ENCODE measurements at places on chromosomes 5 and 9.
A peak's percentile ranks its signal among the peaks of the same experiment; 100 is the strongest.

DNA sequence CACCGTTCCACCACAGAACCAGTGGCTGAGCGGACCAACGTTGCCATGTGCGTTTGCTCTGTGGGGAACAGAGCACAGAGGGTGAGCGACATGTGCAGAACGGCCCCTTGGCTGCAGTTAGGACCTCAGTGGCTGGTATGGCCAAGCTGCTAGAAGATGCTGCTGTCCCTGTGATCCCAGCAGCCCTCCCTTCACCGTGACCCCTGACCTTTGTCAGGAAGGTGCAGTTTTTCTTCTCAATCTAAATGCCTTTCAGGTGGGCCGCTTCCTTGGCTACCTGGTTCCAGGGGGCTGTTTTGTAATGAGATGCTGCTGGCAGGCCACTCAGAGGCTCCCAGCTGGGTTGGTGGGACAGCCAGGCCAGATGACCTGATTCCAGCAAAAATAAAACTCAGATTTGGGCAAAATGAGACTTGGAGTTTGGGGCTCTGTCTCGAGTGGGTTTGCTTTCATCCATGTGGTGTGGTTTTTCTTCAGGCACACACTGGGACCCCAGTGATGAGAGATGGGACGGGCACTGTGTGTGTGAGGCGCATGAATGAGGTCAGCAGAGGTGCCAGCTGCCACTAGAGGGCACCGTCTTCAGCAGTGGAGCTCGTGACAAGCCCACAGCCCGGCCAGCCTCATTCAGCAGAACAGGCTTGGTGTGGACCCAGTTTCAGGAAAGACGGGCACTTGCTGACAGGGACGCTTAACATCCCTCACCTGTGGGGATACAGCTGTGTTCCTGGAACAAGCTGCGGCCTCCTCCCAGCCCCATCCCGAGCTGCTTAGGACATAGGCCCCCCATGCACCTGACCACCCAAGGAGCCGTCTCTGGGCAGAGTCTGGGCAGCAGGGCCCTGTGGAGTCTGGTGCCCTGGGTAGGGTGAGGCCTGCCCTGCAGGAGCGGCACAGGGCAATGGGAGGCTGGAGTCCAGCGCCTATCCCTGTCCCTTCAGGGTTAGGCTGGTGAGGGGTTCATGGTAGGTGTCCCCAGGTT is 4.1 kb downstream of the MRPS2 start:
- DNase-seq = peak; percentile 68

- DNase-seq = no peak
Observed at GRCh38 chr9:127503379-127503921, 52.1 kb downstream of the LRSAM1 start.

GRCh38 chr5:472076-472655 is 29.2 kb downstream of the EXOC3 start:
- DNase-seq = peak; percentile 21

DNA sequence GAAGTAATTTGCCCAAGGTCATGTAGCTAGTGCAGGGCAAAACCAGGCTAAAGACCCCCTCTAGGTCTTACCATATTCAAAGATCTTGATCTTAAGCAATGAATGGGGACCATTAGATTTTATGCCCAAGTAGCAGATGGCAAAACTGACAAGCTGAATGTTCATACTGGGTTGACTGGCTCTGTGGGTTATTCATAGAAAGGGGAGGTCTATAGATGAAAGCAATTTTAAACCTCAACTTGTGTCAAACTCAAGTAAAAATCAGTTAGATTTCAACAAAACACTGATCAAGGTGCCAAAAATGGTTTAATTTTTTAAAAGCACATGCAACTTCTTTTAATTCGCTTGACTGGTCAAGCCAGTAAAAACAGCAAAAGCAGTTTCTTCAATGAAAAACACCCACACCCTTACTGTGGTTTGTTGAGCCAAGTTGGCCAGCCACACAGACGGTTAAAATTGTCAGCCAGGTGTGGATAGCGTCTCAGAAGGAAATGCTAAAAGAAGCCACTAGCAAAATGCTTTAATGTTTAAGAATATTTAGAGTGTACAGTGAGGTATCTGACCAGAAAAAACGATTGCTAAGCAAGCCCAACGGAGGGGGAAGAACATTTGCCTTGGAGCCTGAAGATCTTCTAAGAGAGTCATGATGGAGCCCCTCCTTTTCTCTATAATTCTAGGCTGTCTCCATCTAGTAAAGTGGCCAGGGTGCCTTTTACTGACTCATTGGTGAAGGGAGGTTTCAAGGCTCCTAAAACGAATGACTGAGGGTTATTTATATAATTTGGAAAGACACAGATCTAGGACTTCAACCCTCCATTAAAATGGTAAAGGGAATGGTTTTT is 539.6 kb upstream of the CLINT1 start:
- DNase-seq = no peak

- DNase-seq = no peak
Observed at GRCh38 chr5:71533615-71534014, 53.5 kb upstream of the MCCC2 start.

GRCh38 chr5:156402387-156402921 is 75.5 kb downstream of the SGCD start:
- DNase-seq = peak; percentile 55

- no peak for DNase-seq
Observed at GRCh38 chr9:72636621-72637020, 115.2 kb downstream of the TMC1 start.

DNA sequence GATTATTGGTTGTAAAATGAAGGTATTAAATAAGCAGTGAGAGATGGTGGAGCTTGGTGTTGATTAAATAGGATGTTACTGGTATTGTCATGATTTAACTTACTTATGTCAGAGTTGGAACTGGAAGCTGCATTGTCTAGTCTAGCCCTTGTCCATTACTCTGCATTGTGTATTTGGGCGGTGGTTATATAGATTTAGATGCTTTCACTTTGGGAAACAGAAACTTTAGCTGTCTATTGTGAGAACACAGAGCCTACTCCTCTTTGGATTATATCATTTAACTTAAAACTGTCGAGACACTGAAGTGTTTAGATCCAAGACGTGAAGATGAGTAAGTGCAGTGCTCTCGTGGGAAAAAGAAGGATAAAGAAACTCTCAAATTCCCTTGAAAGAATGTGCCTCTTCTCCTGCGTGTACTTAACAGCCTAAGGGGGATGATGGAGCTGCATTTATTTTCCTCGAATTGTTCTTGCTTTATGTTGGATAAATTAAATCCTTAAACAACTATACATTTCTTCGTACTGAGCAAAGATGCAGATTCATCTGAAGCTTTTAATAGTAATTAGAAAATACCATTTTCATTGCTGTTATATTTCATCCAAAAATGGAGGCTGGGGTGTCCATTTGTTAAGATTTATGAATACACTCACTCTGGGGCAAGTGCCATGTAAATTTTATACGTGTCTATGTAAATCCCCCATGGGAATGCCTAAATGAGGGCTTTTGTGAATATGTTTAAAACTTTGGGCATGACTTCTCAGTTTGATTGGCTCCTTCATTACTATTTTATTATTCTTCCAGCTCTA is 21.6 kb downstream of the FBXL7 start:
- no peak for DNase-seq

DNA sequence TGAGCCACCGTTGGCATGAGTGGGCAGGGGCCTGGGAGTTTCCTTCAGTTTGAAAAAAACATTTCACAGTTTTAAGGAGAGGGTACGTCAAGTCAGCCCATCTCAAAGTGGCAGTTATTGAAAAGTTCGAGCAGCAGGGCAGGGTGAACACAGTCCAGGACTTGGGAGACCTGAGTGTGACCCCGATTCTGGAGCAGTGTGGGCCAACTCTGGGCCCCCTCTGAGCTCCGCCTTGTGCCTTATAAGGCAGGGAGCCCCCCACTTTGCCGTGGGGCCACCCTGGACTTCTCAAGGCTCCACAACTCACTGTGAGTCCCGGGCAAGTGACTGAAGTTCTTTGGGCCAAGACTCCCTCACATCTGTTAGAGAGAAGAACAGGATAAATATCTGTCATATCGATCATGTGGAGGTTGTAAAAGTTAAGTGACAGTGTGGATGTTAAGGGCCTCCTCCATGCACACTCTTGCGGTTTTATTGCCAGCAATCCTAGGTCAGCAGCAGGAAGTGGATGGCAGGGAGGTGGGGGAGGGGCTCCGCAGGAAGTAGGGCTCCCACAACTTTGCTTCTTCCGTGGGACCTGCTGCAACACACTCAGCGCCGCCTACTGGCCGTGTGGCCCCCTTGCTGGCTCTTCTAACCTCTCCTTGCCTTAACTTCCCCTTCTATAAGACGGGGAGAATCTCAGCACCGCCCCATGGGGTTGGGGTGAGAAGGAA is 38.4 kb downstream of the HRH2 start:
- peak; percentile 82 for DNase-seq

- no peak for DNase-seq
Observed at GRCh38 chr9:33167972-33168461, 881 bp upstream of the B4GALT1 start.

- no peak for DNase-seq
Observed at GRCh38 chr9:84111726-84112125, 131.1 kb downstream of the RMI1 start.

DNA sequence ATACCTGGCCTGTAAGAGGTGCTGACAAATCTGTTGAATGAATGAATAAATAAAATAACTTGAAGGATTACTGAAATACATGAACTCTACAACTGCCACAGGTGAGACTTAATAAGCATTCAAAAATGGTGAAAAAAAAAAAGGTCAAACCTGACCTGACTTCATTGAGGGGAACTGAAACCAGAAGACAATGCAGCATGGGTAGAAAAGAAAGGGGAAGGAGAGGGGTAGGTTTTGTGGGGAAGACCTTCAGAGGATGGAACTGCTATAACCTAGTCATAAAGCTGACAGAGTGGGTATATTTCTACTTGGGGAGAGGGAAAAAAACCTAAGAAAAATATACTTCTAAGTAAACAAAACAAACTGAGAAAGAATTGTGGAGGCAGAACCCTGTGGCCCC is 56.6 kb downstream of the RASEF start:
- no peak for DNase-seq

DNA sequence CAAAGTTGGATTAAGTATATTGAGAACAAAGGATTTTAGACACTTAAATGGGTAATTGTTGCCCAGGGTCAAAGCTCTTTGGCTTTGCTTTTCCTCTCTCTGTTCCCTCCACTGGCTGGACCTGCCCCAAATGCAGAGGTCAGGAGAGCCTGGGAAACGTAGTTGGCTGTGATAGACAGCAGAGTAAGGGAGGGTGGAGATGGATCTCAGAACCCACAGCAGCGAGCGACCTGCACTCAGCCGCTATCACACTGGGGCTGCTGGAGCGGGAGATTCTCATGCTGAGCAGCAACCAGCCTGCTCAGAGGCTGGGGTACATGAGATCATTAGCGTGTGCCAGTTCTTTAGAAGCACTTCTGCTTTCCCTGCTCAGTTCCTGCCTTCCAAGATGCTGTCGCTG is 71.8 kb upstream of the TTC23L start:
- DNase-seq = no peak

DNA sequence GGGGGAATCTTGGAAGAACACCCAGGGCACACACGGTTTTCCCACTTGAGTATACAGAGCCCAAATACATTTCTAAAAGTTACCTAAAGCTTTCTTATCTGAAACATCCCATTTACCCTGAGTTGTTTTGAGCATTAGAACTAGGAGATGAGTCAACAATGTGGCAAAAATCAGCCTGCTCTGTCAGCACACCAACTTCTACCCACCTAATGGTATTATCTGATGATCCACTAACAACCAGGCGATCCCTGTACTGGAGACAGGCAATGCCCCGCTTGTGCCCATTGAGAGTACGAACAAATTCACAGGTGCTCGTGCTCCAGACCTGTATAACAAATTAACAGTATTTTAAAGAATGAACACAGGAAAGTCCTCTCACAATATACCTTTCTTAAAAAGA is 87.0 kb downstream of the SMIM23 start:
- DNase-seq = no peak

GRCh38 chr9:120393386-120394057 is 186.4 kb downstream of the CDK5RAP2 start:
- no peak for DNase-seq

- no peak for DNase-seq
Observed at GRCh38 chr5:175753536-175754402, 95.9 kb downstream of the HRH2 start.

DNA sequence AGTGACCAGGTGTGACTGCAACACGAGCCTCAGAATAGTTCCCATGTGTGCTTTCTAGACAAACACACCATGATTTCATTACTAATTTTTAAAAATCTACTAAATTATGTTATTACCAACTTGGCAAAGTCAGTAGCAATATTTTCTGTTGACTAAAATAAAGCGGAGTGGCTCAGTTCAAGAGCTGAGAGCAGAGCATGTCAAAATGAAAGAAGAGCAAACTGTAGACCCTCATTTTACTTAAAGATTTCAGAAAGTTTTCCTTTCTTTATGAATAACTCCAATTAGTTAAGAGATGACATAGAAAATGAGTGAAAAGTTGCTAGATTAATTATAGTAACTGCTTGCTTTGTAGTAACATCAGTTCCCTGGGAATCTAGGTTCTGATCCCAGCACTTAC is 17.9 kb downstream of the OXCT1 start:
- no peak for DNase-seq

GRCh38 chr9:112780450-112781036 is 30.0 kb downstream of the SNX30 start:
- DNase-seq = no peak

DNA sequence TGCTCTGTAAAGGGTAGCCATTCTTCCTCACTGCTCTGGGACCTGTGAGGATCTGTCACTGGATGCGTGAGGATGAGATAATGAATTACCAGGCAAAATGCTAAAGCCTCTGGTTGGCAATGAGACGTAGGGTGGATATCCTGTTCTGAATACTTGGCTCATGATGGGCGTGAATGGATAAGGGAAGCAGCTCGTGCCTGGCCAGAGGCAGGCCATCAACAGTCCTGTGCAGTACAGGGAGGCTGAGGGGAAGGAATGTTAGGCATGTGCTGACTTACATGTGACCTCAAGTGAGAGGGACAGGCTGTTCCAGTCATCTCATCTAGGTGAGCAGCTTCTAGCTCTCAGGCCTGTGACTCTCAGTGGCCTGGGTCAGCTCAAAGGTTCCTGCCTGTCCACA is 172.8 kb downstream of the CARTPT start:
- no peak for DNase-seq

GRCh38 chr9:21465859-21466518 is 16.1 kb downstream of the IFNE start:
- DNase-seq = peak; percentile 30

DNA sequence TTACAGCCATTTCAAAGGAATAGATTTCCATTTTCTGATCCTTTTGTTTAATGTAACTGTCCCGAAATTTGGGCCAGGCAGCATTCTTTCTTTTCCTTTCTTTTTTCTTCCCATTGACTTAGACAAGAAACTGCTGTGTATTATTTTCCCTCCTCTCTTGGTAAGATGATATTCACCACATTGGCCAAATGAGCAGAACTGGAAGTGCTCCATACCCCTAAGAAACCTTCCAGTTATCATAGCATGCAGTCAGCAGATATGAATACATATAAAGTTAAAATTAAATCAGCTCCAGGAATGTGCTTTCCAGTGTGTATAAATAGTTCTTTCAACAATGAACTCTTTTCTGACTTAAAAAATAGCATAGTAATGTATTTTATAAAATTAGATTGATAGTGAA is 168.5 kb upstream of the GAS1 start:
- DNase-seq = no peak
